ENCODE measurements at places on chromosomes 16 and 17.
A peak's percentile ranks its signal among the peaks of the same experiment; 100 is the strongest.

GRCh38 chr16:57029161-57030160 is 40.1 kb downstream of the NLRC5 start:
- no peak for DNase-seq

- DNase-seq, result no peak
Observed at GRCh38 chr16:66874079-66874775, 6.1 kb upstream of the PDP2 start.

GRCh38 chr17:66313995-66314659 is 11.7 kb downstream of the PRKCA start:
- DNase-seq, result no peak

DNA sequence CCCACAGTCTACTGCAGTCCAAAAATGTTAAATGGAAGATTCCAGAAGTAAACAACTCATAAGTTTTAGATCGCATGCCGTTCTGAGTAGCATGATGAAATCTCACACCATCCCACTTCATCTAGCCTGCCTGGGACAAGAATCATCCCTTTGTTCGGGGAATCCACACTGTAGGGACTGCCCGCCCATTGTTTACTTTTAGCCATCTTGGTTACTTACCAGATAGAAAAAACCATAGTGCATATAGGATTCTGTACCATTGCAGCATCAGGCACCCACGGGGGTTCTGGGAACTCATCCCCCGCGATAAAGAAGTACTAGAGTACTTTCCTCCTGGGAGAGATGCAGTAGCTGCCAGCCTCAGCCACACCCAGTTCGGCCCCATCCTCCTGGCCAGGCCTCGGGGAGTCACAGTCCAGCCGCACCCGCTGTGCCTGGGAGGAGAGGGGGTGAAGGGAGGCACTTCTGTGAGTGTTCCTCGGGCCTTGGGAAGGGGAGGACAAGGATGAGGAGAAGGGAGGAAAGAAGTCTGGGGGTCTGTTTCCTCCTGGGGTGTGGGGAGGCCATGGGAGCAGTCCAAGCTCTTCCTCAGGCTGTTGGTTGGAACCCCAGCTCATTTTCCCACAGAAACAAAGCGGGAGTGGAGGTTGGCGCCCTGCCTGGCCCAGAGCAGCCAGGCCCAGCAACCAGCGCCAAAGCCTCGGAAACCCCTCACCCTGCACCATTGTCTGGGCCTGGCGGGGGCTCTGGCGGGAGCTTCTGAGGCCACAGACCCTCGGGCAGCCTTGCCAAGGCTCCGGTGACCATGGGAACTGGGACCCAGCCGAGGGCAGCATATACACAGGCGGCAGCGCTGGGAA is 8.9 kb downstream of the TRIM47 start:
- DNase-seq, result no peak

GRCh38 chr17:43468691-43469139 is 15.1 kb upstream of the DHX8 start:
- peak; percentile 65 for DNase-seq

DNA sequence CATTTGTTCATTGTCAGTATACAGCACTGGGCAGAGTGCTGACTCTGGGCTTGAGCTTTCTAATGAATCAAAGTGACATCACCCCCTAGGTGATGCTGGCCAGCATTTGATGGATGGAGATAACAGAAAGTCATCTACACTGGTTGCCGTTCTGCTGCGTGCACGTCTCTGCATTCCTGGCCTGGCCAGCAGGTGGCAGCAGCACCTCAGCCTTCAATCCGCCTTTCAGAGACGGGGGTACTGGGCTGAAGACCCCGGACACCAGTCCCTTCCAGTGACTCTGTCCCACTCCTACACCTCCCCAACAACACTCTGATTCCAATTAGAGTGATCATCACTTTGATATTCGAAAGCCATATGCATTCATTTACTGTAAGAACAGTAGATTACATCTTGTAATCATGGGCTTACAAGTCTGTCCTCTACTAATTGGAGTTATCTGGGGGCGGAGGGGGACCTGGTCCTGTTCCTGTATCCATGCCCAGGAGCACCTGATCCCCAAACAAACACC is 6.0 kb downstream of the CPSF4L start:
- DNase-seq, result no peak

- no peak for DNase-seq
Observed at GRCh38 chr16:983044-984030, 1.8 kb downstream of the SOX8 start.

- DNase-seq, result no peak
Observed at GRCh38 chr16:75102595-75102994, 14.0 kb downstream of the LDHD start.

- DNase-seq, result no peak
Observed at GRCh38 chr17:1916963-1917715, 87.3 kb downstream of the RPA1 start.

GRCh38 chr17:42284566-42284965 is 3.7 kb upstream of the STAT5A start:
- DNase-seq, result no peak
